Left renal cortex interstitium (tissue), 4 donors: ENCODE measurements at places on chromosomes 3 and 15.

GRCh38 chr3:108569336-108569735, 19.9 kb downstream of the CIP2A start:
- DNase-seq = no peak

DNA sequence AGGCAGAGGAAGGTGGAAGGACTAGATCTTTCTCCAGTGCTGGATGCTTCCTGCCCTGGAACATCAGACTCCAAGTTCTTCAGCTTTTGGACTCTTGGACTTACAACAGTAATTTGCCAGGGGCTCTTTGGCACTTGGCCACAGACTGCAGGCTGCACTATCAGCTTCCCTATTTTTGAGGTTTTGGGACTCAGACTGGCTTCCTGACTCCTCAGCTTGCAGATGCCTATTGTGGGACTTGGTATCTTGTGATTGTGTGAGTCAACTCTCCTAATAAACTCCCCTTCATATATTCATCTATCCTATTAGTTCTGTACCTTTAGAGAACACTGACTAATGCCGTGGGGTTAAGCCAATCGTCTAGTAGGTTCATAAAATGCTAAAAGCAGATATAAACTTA, 8.8 kb upstream of the B3GNT5 start:
- DNase-seq = no peak

DNA sequence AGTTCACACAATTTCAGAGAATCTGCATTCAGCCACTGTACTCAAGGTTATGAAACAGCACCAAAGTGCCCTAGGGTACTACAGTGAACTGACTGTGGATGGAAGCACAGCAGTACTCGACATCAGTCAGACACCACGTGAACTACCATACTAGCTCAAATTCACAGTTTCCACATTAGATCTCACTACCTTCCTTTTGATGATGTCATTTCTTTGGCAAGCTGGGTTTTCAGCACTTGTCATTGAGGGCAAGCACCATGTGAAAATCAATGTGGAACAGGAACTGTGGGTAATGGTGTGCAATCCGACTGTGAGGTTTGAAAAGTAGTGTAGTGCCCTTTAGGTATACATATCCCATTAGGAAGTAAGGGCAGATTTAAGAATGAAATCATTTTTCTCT, 110.5 kb upstream of the BFSP2 start:
- no peak for DNase-seq

- no peak for DNase-seq
Measured at GRCh38 chr15:98927996-98928395, 79.6 kb downstream of the PGPEP1L start.

DNA sequence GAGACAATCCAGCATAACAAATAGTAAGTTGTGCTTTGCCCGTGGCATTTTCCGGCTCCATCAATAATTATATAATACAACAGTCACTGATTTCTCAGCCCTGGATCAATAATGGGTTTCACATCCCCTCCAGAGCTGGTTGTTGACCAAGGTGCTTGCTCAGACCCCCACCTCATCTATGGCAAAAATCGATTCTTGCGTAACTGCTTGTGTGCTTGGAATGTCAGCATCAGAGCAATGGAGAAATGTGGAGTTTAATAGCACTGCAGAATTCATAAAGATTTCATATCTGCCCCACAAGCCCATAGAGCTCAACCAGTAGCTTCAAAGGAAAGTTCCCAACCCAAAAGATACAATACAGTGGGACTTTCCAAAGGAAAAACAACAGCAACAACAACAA, 1098.5 kb downstream of the IGSF11 start:
- no peak for DNase-seq

DNA sequence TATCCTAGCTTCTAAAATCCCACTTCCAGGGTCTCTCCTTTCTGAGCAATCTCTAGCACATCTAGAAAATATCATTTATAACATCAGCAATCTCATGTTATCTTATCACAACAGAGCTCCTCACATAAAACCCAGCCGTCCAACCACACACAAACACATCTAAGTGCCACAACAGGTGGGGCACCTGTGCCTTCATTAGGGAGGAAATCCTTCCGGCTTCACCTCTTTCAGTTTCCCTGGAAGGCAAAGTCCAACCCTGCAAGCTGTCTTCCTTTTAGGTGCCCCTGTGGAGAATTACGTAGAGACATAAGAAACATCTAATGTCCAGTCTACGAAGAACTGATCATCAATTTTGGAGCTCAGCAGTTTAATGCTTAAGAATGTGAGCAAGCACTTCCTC, 1.6 kb downstream of the ZDHHC3 start:
- no peak for DNase-seq

DNA sequence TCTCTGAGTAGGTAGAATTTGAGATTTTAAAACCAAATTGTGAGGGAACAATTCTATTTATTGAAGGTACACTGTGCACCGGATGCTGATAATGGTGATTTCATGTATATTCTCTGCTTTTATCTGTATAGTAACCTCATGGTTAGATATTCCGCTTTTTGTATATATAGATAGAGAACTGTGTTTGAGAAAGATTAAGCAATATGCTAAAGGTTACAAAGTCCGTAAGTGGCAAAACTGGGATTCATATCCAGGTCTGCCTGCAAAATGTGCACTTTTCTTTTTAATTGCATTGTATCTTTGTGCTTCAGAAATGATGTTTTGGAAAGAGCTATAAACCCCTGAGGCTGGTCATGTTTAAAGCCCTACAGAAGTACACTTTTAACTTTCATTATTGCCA, 635.4 kb upstream of the NECTIN3 start:
- DNase-seq = no peak

- DNase-seq = no peak
Measured at GRCh38 chr15:67945131-67945530, 105.3 kb upstream of the RNU6-1 start.
